Right hindlimb (tissue), 1 donor: ENCODE measurements at places on chromosomes 16 and 17.

DNA sequence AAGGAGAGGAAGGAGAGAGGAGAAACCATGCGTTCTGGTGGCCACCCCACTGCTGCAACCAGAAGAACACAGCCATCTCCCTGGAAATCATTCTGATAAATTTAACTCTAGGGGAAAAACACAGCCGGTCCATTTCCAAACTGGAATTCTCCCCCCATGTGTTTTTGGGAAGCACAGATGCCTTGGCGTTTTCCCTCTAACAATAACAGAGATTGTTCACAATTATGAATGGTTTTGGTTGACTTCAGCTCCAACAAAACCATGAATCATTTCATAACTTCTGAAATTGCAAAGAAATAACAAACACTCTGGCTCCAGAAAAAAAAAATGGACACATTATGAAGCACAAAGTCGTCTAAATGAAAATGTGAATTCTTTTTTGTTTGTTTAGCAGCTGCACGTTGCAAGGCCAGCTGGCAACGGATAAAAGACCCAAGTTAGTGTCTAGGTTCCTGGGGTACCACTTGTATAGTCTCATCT lies 46.2 kb downstream of the GNAO1 start:
- DNase-seq, result no peak

- no peak for DNase-seq
Measured at GRCh38 chr16:6066652-6067051, 969.1 kb upstream of the EEF2KMT start.

DNA sequence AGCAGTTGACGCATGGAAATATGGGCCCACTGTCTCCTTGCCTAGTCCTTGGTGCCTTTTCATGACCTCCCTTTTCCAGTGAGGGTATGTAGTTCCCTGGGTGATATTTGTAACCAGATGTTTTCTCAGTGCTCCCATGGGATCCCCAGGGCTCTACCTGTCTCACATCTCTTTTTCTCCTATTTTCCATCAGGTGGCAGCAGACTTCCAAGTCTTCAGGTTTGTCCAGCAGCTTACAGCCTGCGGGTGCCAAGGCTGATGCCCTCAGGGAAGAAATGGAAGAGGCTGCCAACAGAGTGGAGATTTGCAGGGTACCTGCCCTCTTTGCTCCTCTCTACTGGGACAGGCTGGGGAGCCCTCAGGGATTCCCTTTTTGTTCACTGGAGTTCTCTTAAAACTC lies 89.1 kb downstream of the ELAC2 start:
- DNase-seq, result no peak

- DNase-seq, result no peak
Measured at GRCh38 chr17:78817123-78817522, 23.5 kb downstream of the USP36 start.

GRCh38 chr16:77951788-77952187 lies 70.6 kb upstream of the CLEC3A start:
- DNase-seq, result no peak

- no peak for DNase-seq
Measured at GRCh38 chr17:4329838-4330237, 36.6 kb downstream of the UBE2G1 start.

GRCh38 chr16:7344830-7345780 lies 12.5 kb downstream of the RBFOX1 start:
- peak; percentile 58 for DNase-seq

- DNase-seq, result no peak
Measured at GRCh38 chr16:87324411-87325275, 7.5 kb upstream of the C16orf95 start.

DNA sequence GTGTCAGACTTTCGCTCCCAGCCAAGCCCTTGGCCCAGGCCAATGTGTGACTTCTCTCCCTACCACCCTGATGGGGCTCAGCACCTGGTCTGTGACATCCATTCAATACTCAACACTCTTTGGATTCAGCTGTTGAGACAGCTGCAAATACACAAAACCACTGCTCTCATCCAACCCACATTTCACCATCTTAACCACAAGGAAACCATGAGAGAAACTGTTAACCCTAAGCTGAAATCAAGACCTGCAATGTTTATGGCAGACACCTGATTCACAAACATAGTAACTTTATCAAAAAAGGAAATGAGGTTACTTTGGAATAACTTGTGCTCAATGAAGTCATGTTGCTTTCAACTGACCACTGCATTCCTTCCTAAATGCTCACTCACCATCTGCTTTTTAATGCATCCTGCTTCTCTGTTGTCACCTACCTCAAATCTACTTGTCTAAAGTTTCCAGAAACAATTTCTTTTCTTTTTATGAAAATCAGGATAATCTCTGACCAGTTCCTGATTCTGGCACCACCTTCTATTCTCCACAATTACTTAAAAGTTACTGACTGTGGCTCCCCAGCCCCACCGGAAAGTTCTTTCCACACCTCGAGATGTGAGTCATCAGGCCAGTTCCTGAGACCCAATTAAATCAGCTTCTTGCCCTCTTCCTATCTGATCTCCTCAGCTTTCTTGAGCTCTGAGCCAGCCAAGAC lies 88.2 kb downstream of the NOG start:
- no peak for DNase-seq

- peak; percentile 78 for DNase-seq
Measured at GRCh38 chr16:57299009-57299718, 14.7 kb upstream of the PLLP start.

- DNase-seq, result peak; percentile 4
Measured at GRCh38 chr16:66255647-66256046, 110.8 kb upstream of the CDH5 start.

- no peak for DNase-seq
Measured at GRCh38 chr17:28364665-28365363, at the start of gene SEBOX. SEBOX (minus strand) TSS chr17:28365199; CDS start chr17:28365151, 48 bp downstream.

GRCh38 chr17:7156342-7156940 lies 22.7 kb downstream of the ASGR1 start:
- no peak for DNase-seq
